ENCODE measurements at places on chromosomes 3 and 15. TPM values are rescaled to one million over a fixed set of nuclear protein-coding genes. Genes with fewer than 3 reads are reported as not detected.

Gene GALNT15
- not detected for total RNA-seq

Gene TTLL3
- total RNA-seq: 66.6 TPM

Gene MYZAP
- 0.14 TPM for total RNA-seq

Gene NR2E3
- total RNA-seq: not detected

Gene INO80
- total RNA-seq: 33.1 TPM

Gene AP3B2
- not detected for total RNA-seq

Gene DNAJA4
- total RNA-seq: 39.2 TPM

Gene GATM
- 1.3 TPM for total RNA-seq

Gene KCNMB3
- total RNA-seq: 1.7 TPM

Gene ACOX2
- total RNA-seq: not detected

Gene AHSG
- total RNA-seq: not detected

Gene ESYT3
- 1.2 TPM for total RNA-seq

Gene OR5K2
- not detected for total RNA-seq

Gene ZBED2
- total RNA-seq: 14.2 TPM

Gene DNAH1
- total RNA-seq: 25.9 TPM

Gene ADAMTS7
- 2.3 TPM for total RNA-seq
